ENCODE measurements at places on chromosomes 12 and 14.

DNA sequence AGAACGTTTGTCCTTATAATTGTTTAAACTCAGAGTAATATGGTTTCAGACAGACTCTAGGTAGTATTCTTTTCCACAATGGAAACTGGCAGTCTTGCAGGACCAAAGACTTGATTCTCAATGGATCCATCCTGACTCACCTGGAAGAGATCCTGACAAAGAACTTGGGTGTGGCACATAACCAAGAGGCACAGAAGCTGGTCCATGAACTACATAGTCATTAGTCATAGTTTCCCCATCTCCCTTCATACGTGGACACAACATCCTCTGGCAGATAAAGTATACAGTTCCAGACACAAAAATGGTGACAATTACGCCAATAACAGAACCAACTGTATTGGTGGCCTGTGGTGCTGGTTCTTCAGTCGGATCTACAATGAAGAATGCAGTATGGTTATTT lies 55.8 kb downstream of the BCL2L14 start:
- DNase-seq: no peak

DNA sequence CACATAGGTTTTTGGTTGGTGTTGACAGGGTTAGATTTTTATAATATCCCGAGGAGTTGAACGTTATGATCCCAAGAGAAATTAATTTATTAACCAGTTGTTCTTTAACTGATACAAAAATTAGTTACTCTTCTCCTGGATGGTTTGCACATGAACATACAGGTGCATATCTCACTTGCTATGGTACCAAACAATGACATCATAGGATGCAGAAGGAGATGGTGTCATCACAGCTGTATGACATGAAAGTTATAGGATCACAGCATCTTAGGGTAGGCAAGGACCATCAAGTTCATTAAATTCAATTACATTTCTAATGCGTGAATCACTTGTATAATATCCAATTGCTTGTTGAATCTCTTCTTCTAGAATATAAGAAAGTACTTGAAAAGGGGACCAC lies 175.8 kb downstream of the PAH start:
- no peak for DNase-seq

GRCh38 chr12:57368349-57369095 lies 62.3 kb downstream of the R3HDM2 start:
- DNase-seq: no peak

- DNase-seq: no peak
Observed at GRCh38 chr14:58801086-58801485, 163.3 kb downstream of the DACT1 start.

DNA sequence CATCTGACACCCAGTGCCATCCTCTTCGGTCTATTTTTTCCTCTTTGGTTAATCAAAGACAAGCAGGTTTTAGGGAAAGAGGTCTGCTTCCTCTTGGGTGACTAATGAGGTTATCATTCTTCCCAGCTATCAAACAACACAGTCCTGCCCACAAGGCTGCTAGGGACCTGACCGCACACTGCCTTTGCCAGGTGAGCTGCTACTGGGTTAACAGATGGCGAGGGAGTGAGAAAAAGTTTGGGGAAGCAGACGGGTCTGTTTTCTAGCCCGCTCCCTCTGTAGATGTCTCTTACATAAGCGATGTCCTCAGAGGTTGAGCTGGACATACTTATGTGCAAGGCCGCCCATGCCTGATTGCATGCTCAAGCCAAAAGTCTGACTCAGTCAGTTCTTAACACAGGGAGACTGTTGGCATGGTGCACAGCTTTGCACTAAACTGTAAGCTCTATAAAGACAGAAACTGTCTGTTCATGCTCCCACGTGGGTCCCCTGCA lies 94.1 kb downstream of the SLC15A4 start:
- DNase-seq: no peak

- no peak for DNase-seq
Observed at GRCh38 chr12:8033153-8034044, 883 bp downstream of the FOXJ2 start.

DNA sequence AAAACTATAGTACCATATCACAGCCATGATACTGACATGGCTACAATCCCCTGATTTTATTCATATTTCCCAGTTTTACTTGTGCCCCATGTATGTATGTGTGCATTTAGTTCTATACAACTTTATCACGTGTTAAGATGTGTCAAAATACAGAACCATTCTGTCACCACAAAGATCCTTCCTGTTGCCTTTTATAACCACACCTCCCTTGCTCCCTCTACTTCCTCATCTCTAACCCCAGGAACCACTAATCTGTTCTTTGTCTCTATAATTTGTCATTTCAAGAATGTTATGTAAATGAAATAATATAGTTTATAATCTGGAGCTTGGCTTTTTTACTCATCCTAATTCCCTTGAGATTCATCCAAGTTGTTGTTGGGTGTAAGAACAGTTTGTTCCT lies 358.4 kb downstream of the DPF3 start:
- no peak for DNase-seq

- DNase-seq: no peak
Observed at GRCh38 chr12:107359382-107359781, 266.0 kb upstream of the CRY1 start.

- DNase-seq: no peak
Observed at GRCh38 chr14:56812364-56813141, 2.3 kb upstream of the OTX2 start.

- no peak for DNase-seq
Observed at GRCh38 chr14:85042301-85042700, 487.6 kb upstream of the FLRT2 start.

DNA sequence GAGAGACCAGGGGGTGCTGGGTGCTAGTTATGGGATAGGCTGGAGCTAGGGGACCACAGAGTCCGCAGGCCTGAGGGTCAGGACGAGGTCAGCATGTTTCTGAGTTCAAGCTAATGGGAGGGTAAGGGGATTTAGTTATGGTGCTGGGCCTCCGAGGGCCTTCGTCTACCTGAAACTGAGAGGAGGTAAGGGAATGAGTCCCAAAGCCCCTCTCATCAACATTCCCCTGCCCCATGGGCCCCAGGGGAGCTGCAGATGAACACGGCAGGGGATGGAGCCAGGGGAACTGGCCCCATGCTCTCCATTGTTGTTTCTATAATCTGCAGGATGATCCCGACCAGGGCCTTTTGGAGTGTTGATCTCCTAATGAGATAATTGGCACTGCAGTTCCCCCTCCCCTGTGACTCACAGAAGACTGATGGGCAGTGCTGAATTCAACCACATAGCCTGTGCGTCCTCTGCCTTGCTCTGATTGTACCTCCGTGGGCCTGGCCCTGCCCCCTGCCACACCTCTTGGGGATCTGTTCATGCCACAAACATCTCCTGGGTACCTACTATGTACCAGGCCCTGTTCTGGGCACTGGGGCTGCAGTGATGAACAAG lies 21.4 kb downstream of the FAIM2 start:
- DNase-seq: no peak

- no peak for DNase-seq
Observed at GRCh38 chr12:62371661-62372060, 95.0 kb upstream of the MON2 start.

GRCh38 chr14:66121859-66122258 lies 364.3 kb upstream of the CCDC196 start:
- no peak for DNase-seq

DNA sequence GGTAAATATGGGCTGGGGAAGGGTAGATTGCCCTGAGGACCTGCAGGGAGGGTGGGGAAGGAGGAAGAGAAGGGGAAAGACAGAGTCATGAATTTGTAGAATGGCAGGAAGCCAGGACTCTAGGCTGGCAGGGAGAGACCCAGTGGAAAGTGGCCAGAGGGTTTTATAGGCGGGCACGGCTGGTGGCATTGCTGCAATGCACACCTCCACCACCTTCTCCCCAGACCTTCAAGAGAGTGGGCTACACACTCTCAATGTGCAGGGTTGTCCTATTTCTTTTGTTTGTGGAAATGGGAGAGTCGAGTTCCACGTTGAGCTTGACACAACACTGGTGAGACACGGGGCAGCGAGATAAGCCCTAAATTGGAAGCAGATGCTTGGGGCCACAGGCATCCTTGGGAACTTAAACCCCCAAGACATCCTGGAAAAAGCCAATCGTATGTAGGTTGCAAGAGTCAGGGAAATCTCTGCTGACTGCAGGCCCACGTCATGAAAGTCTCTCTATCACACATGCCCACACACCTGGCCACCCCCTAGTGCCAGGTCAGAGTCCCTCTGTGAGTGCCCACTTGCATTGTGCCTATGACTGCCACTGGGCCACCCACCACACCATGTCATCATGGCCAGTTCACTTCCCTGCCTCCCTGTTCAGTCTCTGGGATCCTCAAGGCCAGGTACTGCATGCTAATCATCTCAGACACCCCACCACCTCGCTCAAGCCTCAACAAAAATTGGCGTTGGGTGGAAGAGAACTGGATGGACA lies 38.0 kb upstream of the BDKRB2 start:
- DNase-seq: no peak

DNA sequence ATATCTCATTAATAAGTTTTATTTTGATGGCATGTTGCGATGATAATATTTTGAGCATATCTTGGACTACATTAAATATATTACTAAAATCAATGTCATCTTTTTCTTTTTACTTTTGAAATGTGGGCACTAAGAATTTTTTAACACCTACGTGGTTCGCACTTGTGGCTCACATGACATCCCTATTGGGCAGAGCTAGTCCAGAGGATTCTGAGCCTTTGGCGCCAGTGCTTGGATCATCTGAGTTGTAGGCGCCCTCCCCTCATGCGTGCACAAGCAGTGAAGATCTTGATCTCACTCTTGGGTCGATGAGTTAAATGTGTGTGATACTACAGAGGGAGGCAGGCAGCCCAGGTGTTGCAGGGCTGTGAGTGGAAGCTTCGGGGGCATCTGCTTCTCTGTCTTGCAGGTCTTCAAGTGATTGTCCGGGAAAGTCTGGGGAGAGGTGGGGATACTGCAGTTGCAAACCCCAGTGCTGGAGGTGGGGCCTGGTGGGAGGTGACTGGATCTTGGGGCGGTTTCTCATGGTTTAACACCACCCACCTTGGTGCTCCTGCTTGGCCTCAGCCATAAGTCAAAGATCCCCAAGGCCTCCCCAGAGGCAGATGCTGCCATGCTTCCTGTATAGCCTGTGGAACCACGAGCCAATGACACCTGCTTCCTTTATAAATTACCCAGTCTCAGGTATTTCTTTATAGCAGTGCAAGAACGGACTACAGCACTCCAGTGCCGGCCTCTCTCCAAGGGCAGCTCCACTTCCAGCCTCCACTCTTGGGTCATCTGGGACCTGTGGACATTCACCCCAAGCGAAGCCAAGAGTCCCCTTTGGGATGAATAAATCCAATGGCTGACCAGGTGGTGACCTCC lies 46.1 kb upstream of the PPP2R5C start:
- no peak for DNase-seq

DNA sequence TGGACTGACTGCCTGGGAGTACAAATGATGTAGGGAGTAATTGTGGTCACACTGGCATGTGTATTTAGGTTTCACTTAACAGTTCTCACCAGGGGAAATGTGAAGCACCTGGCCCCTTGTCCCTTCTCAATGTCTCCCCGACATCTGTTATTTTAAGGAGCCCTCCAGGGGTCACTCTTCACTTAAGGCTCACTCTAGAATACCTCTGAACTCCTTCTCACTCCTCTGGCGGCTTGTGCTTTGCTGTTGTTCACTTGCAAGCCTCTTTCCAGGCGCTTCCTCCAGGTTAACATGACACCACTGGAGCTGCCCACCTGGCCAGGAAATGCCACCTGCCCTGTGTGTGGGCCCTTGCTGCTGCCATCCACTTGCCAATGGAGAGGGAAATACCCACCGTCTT lies 56.5 kb upstream of the GZMB start:
- DNase-seq: no peak

- no peak for DNase-seq
Observed at GRCh38 chr14:51868405-51868804, 8.0 kb downstream of the GNG2 start.

DNA sequence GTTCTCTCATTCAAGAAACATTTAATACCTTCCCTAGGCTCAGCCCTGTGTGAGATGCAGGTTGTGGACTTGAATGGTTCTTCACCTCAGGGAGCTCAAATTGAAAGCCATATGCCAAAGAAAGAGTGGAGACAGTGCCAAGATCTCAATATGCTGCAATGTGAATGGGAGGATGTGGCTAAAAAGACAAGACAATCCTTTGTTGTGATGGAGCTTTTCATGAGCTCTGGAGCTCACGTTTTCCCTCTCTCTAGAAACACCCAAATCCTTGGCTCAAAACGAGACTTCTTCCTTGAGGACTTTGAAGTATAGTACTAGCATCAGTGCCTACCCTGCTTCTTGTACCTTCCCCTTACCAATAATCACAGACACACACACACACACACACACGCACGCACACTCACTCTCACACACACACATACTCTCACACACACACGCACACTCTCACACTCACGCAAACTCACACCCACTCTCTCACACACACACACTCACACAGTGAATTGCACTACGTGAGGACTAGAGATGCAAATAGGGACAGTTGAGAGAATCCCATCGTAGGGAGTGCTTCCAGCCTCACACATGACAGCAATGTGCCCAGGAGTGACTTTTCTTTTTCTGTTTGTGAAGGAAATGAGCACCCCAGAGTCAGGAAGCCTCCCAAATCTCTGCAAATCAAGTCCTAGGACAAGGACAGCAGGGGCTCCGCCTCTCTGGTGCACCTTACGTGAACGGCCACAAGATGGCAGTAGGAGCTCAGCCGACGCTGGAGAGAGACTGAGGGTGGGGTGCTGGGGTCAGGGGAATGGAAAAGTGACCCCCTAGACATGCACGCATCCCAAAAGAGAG lies 231.4 kb downstream of the PCNX1 start:
- no peak for DNase-seq

GRCh38 chr14:96138241-96138640 lies 66.4 kb upstream of the BDKRB2 start:
- DNase-seq: no peak

- DNase-seq: no peak
Observed at GRCh38 chr12:123389560-123390351, 5.8 kb downstream of the KMT5A start.

DNA sequence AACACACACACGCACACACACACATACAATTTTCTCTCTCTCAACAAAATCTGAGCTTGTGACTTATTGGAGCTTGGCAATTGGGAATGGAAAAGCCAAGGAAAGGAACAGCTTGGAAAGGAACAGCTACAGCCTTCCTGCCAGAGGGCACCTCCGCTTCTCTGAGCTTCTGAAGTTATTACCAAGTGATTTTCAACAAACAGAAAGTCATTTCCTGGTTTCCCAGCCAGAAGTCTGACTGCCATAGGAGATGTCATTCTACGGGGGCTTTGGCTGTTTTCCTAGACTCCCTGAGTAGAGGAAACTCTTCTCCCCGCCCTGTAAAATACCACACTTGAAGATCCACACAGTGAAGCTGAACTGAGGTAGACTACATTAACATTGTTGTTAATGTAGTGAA lies 198.3 kb downstream of the CFAP54 start:
- no peak for DNase-seq

GRCh38 chr12:98048326-98048725 lies 467.1 kb upstream of the TMPO start:
- no peak for DNase-seq

- DNase-seq: no peak
Observed at GRCh38 chr12:112239020-112239419, 113.7 kb downstream of the TRAFD1 start.

DNA sequence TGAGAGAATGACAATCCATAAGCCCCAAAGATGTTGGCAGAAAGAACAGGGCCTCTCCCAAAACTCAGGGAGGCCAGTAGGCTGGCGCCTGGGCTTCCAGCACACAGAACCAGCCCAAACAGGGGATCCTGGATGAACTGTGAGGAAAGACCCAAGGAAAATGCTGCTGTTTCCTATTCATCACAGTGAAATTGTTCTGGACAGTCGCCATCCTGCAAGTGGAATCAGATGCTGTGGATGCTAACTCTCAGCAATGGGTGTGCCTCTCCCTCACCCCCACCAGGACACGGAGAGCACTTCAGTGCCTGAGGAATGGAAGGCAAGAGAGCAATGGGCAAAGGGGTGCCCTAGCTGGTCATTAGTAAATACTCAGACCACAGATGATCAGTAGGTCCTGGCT lies 80.8 kb downstream of the ANO2 start:
- DNase-seq: no peak
